ENCODE measurements at places on chromosomes 6 and 20. TPM values are rescaled to one million over a fixed set of nuclear protein-coding genes. Genes with fewer than 3 reads are reported as not detected.

TRIM40 gene
- not detected for total RNA-seq

TMEM151B gene
- not detected for total RNA-seq

MYB gene
- total RNA-seq = 4.4 TPM

C6orf120 gene
- 17.0 TPM for total RNA-seq

HRH3 gene
- total RNA-seq = not detected

UNC93A gene
- not detected for total RNA-seq

RIMS1 gene
- total RNA-seq = 0.81 TPM

CDSN gene
- 0.55 TPM for total RNA-seq

ASIP gene
- not detected for total RNA-seq

ZC2HC1B gene
- total RNA-seq = not detected

ZNF391 gene
- total RNA-seq = 5.9 TPM

RPS18 gene
- total RNA-seq = 2,873 TPM

B3GAT2 gene
- total RNA-seq = not detected

HTR1E gene
- not detected for total RNA-seq

GGT7 gene
- total RNA-seq = 1.5 TPM

BPIFA1 gene
- total RNA-seq = not detected

SCRT2 gene
- total RNA-seq = not detected

ZC3H12D gene
- not detected for total RNA-seq

AK9 gene
- total RNA-seq = 3.5 TPM

PTPRT gene
- not detected for total RNA-seq

BLCAP gene
- 120 TPM for total RNA-seq

PPIL4 gene
- total RNA-seq = 12.8 TPM

TRIM15 gene
- total RNA-seq = not detected

FAM217A gene
- total RNA-seq = not detected

ALDH5A1 gene
- 11.9 TPM for total RNA-seq
